ENCODE measurements at places on chromosomes 16 and 17.

DNA sequence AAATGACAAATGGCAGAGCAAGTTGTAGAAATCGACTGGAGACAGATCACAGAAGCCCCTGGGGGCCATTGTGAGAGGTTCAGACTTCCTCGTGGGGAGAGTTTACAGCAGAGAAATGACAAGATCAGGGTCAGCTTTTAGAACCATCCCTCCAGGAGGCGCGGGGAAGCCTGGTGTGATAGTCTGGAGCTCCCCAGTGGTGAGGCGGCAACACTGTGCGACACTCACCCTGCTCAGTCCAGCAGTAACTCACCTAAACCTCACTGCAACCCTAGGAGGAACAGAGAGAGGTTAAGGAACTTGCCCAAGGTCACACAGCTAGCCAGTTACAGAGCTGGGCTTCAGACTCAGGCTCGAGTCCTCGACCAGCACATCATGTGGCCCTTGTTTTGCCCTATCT, 123.4 kb upstream of the IRX3 start:
- no peak for DNase-seq

DNA sequence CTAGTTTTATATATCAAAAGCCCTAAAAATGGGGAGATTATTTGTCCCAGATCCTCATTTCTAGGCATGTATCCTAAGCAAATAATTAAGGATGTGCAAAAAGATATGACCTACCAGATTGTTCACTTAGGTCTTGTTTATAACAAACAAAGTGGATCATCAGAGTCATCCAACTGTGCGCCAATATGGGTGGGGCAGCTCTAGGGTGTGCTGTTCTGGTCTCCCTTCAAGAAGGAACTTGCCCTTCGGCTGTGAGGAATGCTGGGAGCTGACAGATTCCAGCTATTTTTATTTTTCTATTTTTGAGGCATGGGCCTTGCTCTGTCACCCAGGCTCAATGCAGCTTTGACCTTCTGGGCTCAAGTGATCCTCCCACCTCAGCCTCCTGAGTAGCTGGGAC, 13.8 kb downstream of the CHP2 start:
- no peak for DNase-seq

DNA sequence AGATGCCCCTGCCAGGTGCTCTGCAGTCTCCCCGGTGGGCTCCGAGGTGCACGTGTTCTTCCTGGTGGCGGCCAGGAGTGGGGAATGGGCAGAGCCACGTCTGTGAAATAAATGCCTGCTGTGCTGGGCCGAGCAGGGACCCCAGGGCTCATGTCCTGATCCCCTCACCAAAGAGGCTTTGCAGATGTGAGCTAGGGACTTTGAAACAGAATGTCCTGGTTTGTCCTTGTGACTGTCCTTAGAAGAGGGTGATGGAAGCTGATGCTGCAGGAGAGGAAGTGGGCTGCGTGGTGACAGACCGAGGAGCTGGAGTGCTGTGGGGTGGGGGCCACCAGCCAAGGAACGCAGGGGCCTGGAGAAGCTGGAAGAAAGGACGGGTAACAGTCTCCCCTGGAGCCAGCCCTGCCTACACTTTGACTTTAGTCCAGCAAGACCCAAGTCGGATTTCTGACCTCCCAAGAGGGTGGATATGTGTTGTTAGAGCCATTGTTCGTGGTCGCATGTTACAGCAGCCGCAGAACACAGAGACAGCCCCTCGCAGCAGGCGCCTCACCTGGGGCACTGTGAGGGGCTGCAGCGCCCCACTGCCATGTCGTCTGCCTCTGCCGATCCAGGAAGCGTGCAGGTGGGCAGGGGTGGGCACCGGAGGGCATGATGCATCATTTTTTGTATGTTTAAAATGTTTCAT, 217.9 kb upstream of the CIBAR2 start:
- DNase-seq, result no peak

DNA sequence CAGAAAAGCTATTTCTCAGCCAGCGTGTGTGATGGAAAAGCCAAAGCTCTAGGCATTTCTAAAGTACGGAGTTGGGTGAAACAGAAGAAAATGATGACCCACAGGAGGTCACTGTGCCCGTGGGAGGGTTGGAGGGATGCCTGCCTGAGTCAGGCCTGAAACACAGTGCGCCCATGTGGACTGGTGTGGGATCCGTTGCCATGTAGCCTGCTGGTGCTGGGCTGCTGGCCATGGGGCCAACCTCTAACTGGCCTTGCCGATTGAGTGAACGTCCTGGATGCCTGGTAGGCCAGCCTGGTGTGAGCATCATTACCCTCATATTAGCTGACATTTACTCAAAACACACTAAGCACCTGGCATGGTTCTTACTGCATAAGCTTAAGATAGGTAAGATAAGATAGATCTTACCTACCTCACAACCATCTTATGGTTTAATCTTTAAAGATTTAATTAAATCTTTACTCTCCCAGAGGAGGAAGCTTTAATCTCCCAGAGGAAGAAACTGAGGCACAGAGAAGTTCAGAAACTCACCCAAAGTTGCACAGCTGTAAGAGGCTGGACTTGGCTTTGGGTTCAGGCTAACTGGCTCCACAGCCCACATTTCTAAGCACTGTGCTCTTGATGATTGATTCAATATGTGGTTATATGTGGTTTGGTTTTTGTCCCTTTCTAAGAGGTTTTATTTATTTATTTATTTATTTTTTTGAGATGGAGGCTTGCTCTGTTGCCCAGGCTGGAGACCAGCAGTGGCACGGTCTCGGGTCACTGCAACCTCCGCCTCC, 15.7 kb downstream of the MGAT5B start:
- DNase-seq, result no peak

DNA sequence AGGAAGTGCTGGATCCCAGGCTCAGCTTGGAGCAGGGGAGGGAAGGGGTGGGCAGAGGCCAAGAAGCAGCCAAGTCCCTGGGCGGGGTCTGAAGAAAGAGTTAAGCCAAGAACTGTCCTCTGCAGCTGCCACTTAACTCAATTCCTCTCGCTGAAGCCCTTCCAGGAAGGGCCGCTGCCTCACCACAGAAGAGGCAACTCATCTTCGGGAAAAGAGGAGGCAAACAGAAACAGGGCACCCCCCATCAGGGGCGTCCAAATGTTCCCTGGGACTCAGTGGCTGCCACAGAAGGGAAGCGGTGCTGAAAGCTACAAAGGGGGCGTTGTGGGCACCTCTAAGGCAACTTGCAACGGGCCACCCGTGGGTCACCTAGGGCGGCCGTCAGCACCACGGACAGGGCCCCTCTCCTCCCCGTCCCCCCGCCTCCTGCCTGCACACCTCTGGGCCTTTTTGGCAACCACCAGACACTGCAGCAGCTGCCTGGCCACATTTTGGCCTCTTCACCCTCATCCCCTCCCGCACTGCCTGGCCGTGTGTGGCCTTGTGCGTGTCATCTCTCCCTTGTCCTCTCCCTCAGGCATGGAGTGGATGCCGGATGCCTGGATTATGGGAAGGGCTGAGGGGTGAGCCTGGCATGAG, 2.5 kb downstream of the TLCD3B start:
- DNase-seq, result peak; percentile 82

DNA sequence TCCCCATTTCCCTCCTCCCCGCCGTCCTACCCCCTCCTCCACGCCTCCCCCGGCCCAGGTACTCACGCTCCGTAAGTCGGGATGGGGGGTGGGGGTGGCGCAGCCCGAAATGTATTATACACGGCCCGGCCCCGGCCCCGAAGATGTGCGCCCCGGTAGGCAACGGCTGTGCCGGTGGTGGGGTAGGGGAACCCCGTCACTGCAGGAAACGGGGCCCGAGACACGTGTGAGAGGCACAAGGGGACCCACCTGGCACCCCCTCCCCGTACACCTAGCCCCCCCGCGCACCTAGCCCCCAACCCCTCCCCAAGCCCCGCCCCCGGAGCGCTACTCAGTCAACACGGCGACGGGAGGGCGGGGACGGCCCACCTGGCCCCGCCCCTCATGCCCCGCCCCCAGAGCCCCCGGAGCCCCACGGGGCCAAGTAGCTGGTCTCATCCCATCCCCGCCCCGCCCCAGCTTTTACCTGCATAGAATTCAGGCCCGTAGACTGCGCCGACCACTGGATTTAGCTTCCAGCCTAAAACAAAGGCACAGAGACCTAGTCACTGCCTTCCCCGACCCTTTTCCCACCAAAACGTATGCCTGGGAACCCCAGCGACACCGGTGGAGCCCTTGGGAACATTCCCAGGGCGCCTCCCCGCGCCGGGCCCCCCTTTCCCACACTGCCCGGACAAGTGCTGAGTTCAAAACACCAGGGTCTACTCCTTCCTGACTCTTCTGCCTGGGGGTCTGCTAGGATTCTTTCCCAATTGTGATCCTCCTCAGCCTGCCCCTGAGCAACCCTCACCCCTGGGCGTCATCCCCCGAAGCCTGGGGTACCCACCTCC, 22.8 kb downstream of the ENGASE start:
- DNase-seq, result peak; percentile 82

DNA sequence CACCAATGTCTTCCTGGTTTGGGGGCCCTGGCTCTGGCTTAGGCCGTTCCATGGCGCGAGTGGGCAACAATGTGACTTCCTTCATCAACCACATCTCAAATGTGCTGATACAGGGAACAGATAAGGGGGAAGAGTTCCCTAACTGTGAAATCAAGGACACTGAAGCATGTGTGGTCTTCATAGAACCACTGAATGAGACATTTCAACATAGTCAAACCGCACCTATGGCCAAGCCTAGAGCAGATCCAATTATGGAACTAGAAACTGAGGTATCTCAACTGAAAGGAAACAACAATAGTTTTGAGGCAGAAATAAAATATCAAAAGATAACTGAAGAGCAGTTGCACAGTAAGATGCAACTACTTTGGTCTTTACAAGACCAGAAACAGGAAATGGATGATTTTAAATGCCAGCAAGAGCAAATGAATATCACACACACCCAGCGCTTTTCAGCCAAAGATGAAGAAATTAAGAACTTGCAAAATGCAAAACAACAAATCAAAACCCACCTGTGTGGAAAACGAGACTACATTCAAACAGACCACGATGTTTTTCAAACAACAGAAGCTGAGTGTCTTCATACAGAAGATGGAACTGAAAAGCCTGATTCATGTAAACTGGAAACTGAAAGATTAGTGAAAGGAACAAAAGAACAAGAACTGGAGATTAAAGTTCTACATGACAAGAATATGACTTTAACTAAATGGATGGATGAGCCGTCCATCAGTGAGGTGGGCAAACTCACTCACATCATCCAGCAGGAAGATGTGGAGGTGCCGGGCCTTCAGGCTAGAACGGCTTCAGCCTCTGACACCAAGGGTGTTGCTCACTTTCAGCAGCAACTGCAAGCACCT, 18.1 kb upstream of the LCMT1 start:
- no peak for DNase-seq

GRCh38 chr17:60249290-60249826, 99.6 kb downstream of the CA4 start:
- DNase-seq, result no peak

DNA sequence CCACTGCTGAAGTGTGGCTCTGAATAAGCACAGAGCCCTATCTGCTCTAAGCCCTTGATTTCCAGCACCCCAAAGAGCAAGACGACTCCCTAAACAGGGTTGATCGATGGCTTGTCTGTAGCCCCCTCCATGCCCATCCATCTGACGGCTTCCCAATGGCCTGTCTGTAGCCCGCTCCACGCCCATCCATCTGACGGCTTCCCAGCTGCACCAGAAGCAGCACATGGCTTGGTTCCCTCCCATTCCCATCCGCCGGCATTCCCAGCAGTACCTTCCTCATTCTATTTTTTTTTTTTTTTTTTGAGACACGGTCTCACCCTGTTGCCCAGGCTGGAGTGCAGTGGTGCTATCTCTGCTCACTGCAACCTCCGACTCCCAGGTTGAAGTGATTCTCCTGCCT, 64.5 kb downstream of the RBFOX3 start:
- no peak for DNase-seq

- no peak for DNase-seq
Observed at GRCh38 chr17:20203761-20204263, 194.7 kb downstream of the SPECC1 start.

DNA sequence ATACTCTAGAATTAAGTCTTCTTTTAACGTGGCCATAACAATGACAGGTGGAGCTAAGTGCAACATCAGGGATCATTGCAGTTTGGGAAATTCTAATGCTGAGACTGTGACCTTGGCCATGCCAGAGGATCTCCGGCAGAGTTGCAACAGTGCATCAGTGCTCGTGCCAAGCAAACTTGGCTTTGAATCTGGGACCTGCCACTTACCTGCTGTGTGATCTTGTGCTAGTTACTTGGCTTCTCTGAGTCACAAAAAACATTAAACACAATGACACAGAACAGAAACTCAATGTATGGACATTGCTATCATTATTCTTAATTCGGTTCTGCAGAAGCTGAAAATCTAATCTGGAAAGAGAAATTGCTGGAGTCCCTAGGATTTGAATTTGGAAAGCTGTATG, 435.5 kb upstream of the CCL2 start:
- DNase-seq, result no peak

DNA sequence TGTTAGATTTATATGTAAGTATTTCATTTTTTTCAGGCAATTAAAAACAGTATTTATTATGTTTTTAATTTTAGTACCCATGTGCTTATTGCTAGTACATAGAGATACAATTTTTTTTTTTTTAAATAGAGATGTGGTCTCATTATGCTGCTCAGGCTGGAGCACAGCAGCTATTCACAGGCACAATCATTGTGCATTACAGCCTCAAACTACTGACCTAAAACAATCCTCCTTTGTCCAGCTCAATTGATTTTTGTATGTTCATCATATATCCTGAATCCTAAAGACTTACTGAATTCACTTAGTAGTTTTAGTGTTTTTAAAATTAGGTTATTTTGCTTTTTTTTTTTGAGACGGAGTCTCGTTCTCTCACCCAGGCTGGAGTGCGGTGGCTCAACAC, 26.3 kb downstream of the SPECC1 start:
- DNase-seq, result no peak

DNA sequence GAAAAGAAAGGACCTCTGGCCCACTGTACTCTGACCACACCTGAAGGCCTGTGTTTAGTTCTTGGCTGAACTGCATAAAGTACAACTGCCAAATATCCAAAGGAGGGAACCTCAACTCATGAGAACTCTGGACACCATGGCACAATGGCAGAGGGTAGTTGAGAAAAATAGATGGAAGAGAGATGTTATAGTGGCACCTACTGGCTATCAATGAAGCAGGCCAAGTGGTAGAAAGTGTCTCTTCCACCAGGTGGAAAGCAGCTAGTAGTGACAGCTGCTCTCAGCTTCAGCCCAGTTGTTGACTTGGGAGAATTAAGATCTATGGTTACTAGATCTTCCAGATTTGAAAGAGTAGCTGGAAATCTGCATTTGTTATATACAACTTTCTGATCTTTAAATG, 3.2 kb downstream of the MED31 start:
- no peak for DNase-seq

- DNase-seq, result peak; percentile 43
Observed at GRCh38 chr16:16118337-16118736, 105.0 kb downstream of the ABCC6 start.

- no peak for DNase-seq
Observed at GRCh38 chr17:21372256-21372954, 3.8 kb upstream of the KCNJ12 start.

Data from K562 (cell line).